SJCRH30 (cell line): ENCODE measurements at places on chromosomes 16 and 17. TPM values are rescaled to one million over a fixed set of nuclear protein-coding genes. Genes with fewer than 3 reads are reported as not detected.

GRCh38 chr17:2690165-2691068 is 21.1 kb downstream of the CLUH start:
- no peak for DNase-seq

GRCh38 chr17:43832976-43833829 is at the start of gene MPP3:
Gene MPP3 (minus strand): TSS chr17:43833146. CDS start chr17:43831906, 1,240 bp downstream.
- peak; percentile 74 for DNase-seq

GRCh38 chr17:7897773-7898172 is 9.2 kb downstream of the CHD3 start:
- DNase-seq: no peak

DNA sequence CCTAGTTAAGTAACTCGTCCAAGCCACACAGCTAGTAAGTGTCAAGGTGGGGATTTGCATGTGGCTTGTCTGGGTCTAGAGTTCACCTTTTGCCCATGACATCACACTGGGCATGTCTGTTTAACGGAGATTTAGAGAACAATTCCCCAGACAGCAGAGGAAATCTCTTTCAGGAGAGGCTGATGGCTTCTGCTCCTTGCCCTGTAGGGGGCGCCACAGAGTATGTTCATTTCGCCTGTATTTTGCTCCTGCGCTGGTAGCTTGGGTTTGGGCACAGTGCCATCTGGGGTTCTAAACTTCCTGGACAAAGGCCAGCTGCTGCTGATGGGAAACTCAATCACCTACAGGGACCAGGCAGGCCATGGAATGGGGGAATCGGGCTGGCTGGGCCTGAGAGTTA is 20.4 kb downstream of the OTOA start:
- DNase-seq: peak; percentile 35

GRCh38 chr17:11598274-11599221 is at the start of gene DNAH9:
Gene DNAH9 (plus strand): TSS chr17:11598470. CDS start chr17:11598499, 29 bp downstream.
- no peak for DNase-seq

GRCh38 chr17:75160211-75160610 is 5.9 kb upstream of the JPT1 start:
- DNase-seq: no peak

- no peak for DNase-seq
Observed at GRCh38 chr16:14240964-14241363, 169.8 kb downstream of the MRTFB start.

DNA sequence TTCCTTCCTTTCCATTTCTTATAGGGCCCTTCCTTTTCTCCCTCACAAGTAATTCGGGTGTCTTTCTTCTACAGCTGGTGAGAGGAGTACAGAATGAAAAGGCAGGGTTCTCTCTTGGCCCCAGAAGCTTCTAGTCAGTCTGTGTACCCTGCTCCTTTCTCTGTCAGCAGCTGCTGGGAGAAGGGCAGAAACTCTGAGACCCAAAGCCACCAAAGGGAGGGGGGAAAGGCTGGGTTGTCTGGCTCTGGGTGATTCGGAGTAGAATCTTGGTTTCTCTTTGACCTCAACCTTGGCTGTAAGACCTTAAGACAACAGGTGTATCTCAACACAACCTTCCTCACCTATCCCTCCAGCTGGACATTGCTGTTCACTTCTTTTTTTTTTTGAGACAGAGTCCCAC is 3.3 kb upstream of the NR1D1 start:
- no peak for DNase-seq

Gene PRSS33
- total RNA-seq: not detected in 2 replicates
